Fibroblast of the conjunctiva (primary cell): ENCODE measurements at places on chromosomes 6 and 20.

DNA sequence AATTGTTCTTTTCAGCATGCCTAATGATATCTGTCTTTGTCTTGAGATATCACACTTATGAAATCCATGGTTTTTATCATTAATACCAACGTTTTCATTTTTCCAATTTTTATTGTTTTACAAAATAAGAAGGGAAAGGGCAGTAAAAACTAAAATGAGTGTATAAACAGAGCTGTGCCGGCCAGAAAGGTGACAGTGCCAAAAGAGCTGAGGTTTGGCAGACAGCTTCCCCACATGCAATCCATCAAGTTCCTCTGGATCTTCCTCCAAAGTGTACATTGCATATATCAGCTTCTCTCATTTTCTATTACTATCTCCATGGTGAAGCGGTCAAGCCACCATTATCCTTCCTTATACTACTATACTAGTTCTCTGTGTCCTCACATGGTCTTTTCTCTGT, 10.1 kb upstream of the TMEM244 start:
- DNase-seq = no peak

DNA sequence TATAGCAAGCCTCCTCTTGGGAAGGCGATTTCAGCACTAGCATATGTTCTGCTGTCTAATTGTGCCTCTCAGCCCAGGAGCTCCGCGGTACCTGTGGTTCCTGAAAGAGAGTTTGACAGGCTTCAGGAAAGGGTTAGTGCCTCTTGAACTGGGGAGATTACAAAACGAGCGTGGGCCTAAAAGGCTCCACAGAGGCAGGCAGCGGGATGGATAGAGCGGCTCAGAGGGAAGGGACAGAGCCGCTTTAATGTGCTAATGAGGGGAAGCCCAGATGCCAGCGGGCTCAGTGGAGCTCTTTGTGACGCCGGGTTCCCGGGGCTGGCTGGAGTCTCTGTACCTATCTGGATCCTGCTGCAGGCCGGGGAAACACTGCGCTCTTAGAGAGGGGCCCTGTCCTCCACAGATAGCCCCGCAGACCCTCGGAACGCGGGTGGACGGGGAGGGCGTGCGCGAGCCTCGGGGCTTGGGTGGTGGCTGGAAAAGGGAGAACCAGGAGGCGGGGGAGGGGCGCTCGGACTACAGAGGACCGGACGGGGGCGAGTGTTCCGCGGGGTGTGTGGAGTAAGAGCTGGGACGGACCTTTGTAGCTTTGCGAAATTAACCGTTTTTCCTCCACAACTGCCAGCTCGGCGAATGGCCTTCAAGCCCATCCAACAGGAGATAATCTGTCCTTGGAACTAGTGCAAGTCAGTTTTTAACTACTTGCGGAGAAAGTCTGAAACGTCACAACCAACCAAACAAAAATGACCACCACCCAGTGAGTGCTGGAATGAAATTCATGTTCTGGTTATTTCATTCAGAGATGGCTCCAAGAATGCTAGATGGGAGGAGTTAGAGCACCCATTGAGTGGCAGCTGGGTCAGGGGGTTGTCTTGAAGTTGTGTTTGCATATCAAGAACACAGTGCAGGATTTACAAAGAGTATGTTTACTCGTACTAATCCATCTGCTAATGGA, 13.0 kb downstream of the SLC35F1 start:
- DNase-seq = no peak

DNA sequence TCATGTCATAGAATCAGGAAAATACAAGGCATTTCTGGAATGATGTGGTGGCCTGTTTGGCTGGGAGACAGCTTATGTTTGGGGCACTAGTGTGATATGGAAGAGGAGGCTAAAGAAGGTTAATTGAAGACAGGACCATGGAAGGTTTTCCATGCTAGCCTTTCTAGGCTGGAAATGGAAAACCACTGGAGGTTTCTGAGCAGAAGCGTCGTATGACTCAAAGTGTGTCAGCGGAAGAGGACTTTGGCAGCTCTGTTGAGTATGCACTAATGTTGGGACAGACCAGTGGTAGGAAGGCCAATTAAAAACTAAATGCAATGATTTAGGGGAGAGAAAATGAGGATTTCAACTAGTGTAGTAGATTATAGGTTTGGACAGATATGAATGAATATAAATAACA, 413.1 kb downstream of the PLCB1 start:
- DNase-seq = no peak

DNA sequence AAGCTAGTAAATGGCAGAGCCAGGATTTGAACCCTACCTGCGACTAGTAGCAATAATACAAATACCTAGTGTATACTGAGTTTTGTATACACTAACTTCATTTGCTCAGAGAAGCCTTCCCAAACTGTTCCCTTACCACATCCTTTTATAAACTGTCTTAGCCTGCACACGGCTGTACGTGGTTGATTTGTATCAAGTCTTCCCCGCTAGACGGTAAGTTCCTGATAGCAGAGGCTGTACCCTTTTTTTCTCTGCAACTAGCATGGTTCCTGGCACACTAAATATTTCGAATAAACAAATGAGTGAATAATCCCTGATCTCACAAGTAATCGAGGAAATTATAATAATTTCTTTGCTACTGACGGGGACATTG, 636 bp downstream of the RTF2 start:
- DNase-seq = no peak

DNA sequence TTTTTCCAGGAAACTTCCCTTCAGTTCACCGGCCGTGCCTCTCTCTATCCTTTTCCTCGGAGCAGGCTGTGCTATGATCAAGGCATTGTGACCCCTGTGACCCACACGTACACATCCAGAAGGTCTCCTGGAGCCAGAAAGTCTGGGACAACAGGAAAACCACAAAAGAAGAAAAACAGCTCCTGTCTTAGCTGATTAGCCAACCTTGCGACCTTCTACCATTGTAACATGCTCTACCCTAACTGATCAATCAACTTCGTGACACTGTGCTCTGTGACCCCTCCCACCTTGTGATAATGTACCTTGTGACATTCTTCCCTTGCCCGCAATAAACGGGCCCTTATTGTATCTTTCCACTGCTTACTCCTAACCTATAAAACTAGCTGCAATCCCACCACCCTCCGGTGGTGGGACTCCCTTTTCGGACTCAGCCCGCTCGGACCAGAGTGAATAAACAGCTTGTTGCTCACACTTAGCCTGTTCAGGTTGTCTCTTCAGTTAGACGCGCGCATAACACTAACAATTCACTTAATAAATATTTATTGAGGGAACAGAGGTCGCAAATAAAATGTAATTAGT, 24.2 kb downstream of the ZNF311 start:
- peak; percentile 53 for DNase-seq

DNA sequence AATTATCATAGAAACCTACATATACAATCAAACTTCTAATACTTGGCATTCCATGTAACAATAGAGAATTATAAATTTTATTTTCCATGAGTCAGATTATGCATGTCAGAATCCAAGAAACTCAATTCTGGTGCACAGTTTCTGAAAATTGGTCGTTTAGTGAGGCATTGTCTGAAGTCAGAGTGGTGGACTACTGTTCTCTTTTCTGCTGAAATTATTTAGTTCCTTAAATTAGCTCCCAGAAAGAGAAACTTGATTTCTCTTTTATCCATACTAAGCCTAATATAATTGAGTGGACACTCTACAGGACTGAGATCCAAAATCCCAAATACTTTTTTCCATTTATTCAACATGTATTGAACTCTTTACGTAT, 265.5 kb downstream of the ALDH8A1 start:
- no peak for DNase-seq

DNA sequence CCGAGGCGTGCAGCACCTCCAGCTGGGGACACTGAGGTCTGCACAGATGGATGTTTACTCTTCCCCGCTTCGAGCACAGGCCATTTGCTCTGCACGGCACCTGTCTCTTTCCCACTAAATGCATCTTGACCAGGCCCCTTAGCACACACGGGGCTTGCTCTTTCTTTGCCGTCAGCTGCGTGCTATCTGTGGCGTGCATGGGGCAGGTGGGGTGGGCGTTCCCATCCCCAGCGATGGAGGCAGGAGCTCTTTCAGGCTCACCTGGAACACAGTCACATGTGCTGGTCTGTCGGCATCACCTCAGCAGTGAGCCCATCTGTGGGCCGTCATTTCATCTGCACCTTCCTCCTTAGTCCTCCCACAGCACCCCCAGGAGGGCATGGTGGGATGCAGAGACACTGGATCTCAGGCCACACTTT, 35.1 kb downstream of the RBM38 start:
- DNase-seq = no peak
